ENCODE measurements at places on chromosomes 3 and 15. TPM values are rescaled to one million over a fixed set of nuclear protein-coding genes. Genes with fewer than 3 reads are reported as not detected.

DNA sequence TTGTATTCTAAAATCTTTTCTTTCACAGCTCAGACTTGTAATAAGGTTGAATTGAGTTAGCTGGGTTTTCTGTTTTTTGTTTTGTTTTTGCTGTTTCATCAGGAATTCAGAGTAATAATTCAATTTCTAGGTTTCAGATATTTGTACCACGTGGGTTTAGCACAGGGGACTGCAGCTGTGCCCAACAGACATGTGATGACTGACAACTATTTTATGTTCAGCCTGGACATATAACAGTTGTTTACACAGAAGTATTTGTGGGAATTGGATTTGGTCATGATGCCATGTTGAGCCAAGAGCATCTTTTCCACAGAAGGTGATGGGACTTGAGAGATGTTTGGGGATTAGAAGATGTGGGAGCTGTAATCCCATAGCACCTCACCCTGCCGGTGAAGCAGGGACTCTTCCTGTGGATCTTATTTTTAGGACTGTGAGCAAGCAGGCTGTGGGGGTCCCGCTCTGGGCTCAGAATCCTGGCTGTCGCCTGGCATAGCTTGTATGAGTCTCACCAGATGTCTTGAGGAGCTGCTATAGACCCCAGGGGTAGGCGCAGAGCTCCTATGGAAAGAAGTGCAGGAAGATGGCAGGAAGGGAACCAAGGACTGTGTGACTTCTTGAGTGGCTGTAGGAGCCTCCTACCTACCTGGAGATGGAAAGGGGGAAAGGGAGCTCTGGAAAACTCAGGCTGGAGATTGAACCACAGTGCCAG lies 23.7 kb downstream of the PXYLP1 start:
- H3K4me3 ChIP-seq = no peak overlapping the region
- no peak for DNase-seq
- peaks cover 2% of the 10 kb centered on the region for H3K36me3 ChIP-seq
- H3K4me1 ChIP-seq = peaks cover 4% of the 10 kb centered on the region
- H3K27ac ChIP-seq = no peak overlapping the region
- no peaks in the 10 kb centered on the region for H3K27me3 ChIP-seq

OXSR1 gene
- 27.9 TPM for total RNA-seq

MCTP2 gene
- total RNA-seq = 0.38 TPM

GRCh38 chr3:44659434-44659833 lies 10.9 kb downstream of the ZNF35 start:
- peaks cover 7% of the 10 kb centered on the region for H3K36me3 ChIP-seq
- H3K4me1 ChIP-seq = no peaks in the 10 kb centered on the region
- no peak overlapping the region for H3K4me3 ChIP-seq
- DNase-seq = no peak
- H3K27ac ChIP-seq = no peak overlapping the region

- peaks cover 2% of the 10 kb centered on the region for H3K4me1 ChIP-seq
- no peak overlapping the region for H3K27ac ChIP-seq
- no peaks in the 10 kb centered on the region for H3K27me3 ChIP-seq
- no peaks in the 10 kb centered on the region for H3K36me3 ChIP-seq
- no peak overlapping the region for H3K4me3 ChIP-seq
These were observed 8.3 kb downstream of the ITGA11 start for GRCh38 chr15:68423359-68424296.

SLC12A6 gene
- 22.9 TPM for total RNA-seq

GXYLT2 gene
- 19.4 TPM for total RNA-seq

CIP2A gene
- 2.1 TPM for total RNA-seq

ARID3B gene
- 1.2 TPM for total RNA-seq

- H3K4me3 ChIP-seq = no peak overlapping the region
- H3K4me1 ChIP-seq = peaks cover 7% of the 10 kb centered on the region
- no peaks in the 10 kb centered on the region for H3K36me3 ChIP-seq
- H3K27me3 ChIP-seq = no peaks in the 10 kb centered on the region
- DNase-seq = no peak
These were observed 155.5 kb upstream of the TMC3 start for GRCh38 chr15:81529481-81529880.

- peak; percentile 36 for DNase-seq
- H3K4me3 ChIP-seq = peak overlapping the region; percentile 5
- H3K27me3 ChIP-seq = no peaks in the 10 kb centered on the region
- no peaks in the 10 kb centered on the region for H3K36me3 ChIP-seq
- peaks cover 14% of the 10 kb centered on the region for H3K4me1 ChIP-seq
- peak overlapping the region; percentile 15 for H3K27ac ChIP-seq
These were observed 61.8 kb downstream of the SLC9A9 start for GRCh38 chr3:143786219-143787191.

GRCh38 chr3:34279901-34280300 lies 481.5 kb downstream of the PDCD6IP start:
- H3K36me3 ChIP-seq = no peaks in the 10 kb centered on the region
- no peaks in the 10 kb centered on the region for H3K4me1 ChIP-seq
- DNase-seq = no peak

DNA sequence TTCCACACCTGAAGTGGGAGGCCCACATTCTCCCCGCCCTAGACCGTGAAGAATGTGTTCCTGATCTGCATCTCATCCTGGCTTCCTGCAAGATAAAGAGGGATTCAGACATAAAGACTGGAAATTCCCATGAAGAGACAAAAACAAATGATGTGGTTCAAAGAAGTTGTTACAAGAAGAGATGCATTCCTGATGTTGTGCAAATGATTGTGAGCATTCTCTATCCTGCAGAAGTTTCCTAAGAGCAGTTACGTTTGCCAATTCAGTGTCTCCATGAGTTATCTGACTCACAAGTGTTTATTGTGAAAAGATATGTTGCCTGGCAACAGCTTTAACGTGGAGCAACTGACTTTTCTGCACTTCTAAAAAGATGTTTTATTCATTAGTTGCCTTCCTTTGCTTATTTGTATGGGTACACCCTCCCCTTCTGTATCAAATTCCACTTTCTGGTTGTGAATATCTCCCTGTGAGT lies 107.8 kb downstream of the ZIC4 start:
- H3K4me1 ChIP-seq = no peaks in the 10 kb centered on the region
- no peaks in the 10 kb centered on the region for H3K36me3 ChIP-seq
- no peak overlapping the region for H3K27ac ChIP-seq
- DNase-seq = no peak
- H3K27me3 ChIP-seq = no peaks in the 10 kb centered on the region
- no peak overlapping the region for H3K4me3 ChIP-seq

TICRR gene
- total RNA-seq = 0.93 TPM

- no peaks in the 10 kb centered on the region for H3K36me3 ChIP-seq
- H3K27ac ChIP-seq = no peak overlapping the region
- no peaks in the 10 kb centered on the region for H3K27me3 ChIP-seq
- no peaks in the 10 kb centered on the region for H3K4me1 ChIP-seq
- DNase-seq = no peak
- H3K4me3 ChIP-seq = no peak overlapping the region
These were observed 125.7 kb downstream of the FBLN2 start for GRCh38 chr3:13674538-13675185.

CD80 gene
- not detected for total RNA-seq

DNA sequence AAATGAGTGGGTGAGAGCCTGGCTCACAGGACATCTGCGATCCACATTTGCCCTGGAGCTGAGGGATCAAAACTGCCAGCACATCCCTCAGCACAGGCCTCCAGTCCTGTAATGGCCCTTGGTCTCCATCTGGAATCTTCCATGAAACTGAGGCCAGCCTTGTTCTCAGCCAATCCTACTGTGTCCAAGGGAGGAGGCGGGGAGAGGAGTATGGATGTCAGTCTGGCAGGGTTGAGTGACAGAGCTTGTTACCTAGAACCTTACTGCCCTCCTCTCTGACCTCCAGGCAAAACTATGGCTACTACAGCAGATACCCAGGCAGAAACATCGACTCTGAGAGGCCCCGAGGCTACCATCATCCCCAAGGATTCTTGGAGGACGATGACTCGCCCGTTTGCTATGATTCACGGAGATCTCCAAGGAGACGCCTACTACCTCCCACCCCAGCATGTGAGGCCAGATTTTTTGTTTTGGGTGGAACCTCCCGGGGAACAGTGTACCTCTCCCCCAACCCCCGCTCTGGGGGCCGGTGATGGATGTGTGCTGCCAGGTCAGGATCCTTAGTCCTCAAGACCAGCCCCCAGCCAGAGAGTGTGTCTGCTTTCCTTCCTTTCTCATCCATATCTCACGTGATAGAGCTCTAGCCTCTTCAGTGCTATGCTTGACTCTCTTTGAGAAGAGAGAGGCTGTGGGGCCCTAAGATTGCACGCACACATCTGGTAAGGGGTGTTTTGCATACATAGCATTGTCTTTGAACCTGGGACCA lies 41.3 kb downstream of the CHDH start:
- H3K27me3 ChIP-seq = no peaks in the 10 kb centered on the region
- H3K36me3 ChIP-seq = no peaks in the 10 kb centered on the region
- no peak overlapping the region for H3K4me3 ChIP-seq

DNA sequence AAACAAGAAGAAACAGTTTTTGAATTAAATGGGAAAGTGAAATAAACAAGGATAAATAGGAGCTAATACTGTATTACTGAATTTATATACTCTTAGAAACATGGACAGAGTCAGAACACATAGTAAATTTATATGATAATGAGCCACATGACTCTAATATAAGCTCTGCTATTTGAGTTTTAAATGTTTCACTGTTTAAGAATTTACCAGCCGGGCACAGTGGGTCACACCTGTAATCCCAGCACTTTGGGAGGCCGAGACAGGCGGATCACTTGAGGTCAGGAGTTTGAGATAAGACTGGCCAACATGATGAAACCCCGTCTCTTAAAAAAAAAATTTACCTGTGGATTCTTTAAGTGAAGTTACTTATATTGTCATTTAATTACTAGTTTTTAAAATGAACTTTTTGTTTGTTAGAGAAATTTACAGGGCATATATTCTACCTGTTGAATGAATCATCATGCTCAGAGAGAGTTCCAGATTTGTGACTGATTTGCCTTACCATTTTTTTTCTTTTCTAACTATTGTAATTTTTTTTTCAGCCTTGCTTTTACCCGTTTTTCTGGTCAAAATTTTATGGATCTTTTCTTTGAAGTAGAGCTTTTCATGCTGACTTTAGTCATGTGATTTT lies 125.7 kb downstream of the TCF12 start:
- no peak for DNase-seq
- H3K36me3 ChIP-seq = no peaks in the 10 kb centered on the region
- H3K4me1 ChIP-seq = peaks cover 2% of the 10 kb centered on the region
- H3K27ac ChIP-seq = no peak overlapping the region

DNA sequence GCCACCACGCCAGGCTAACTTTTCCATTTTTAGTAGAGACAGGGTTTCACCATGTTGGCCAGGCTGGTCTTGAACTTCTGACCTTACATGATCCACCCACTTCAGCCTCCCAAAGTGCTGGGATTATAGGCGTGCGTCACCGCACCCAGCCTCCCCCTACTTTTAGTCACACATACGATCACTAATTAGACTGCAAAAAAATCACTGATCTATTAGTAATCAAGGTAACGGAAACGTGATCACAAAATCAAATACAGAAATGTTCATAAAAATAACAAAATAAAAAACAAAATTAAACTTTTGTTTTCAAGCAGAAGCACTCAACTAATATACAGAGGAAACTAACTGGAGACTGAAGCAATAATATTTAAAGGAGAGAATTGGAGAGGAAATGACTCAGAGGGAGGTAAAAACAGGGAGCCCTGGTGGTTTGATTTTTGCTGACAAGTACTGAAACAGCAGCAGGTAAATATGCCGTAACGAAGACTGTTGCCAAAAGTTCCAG lies 4.6 kb downstream of the WDR53 start:
- H3K4me3 ChIP-seq = no peak overlapping the region
- no peaks in the 10 kb centered on the region for H3K36me3 ChIP-seq

DAPK2 gene
- total RNA-seq = 24.3 TPM

- no peaks in the 10 kb centered on the region for H3K36me3 ChIP-seq
- H3K4me1 ChIP-seq = peaks cover 17% of the 10 kb centered on the region
- no peak overlapping the region for H3K4me3 ChIP-seq
- no peak overlapping the region for H3K27ac ChIP-seq
- DNase-seq = no peak
These were observed 138.9 kb upstream of the FRMD4B start for GRCh38 chr3:69524816-69525215.

LAMB2 gene
- total RNA-seq = 740 TPM

SLC28A1 gene
- total RNA-seq = 0.27 TPM

IFT80 gene
- 15.0 TPM for total RNA-seq

WDR5B gene
- total RNA-seq = 2.1 TPM

- no peak overlapping the region for H3K4me3 ChIP-seq
- H3K27me3 ChIP-seq = no peaks in the 10 kb centered on the region
- H3K36me3 ChIP-seq = no peaks in the 10 kb centered on the region
- no peak for DNase-seq
- H3K27ac ChIP-seq = no peak overlapping the region
These were observed 76.5 kb downstream of the TFDP2 start for GRCh38 chr3:142072816-142073215.

DNA sequence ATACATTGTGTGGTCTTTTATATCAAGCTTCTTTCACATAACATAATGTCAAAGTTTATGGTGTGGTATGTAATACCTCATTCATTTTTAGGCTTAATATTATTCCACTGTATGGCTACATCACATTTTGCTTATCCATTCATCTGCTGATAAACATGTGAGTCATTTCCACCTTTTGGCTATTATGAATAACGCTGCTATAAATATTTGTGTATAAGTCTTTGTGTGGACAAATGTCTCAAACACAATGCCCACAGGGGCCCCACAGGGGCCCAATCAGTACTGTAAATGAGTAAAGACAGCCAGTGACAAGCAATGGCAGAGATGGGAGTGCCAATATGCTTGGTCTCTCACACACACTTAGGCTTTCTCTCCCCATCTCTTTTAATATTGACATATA lies 54.2 kb downstream of the PIK3R4 start:
- no peaks in the 10 kb centered on the region for H3K4me1 ChIP-seq
- H3K27me3 ChIP-seq = no peaks in the 10 kb centered on the region
- H3K36me3 ChIP-seq = no peaks in the 10 kb centered on the region

- H3K4me1 ChIP-seq = peaks cover 31% of the 10 kb centered on the region
- no peaks in the 10 kb centered on the region for H3K27me3 ChIP-seq
- H3K4me3 ChIP-seq = no peak overlapping the region
- DNase-seq = no peak
These were observed 1.1 kb upstream of the GYG1 start for GRCh38 chr3:148990236-148990635.

IMPG2 gene
- 0.19 TPM for total RNA-seq

DNA sequence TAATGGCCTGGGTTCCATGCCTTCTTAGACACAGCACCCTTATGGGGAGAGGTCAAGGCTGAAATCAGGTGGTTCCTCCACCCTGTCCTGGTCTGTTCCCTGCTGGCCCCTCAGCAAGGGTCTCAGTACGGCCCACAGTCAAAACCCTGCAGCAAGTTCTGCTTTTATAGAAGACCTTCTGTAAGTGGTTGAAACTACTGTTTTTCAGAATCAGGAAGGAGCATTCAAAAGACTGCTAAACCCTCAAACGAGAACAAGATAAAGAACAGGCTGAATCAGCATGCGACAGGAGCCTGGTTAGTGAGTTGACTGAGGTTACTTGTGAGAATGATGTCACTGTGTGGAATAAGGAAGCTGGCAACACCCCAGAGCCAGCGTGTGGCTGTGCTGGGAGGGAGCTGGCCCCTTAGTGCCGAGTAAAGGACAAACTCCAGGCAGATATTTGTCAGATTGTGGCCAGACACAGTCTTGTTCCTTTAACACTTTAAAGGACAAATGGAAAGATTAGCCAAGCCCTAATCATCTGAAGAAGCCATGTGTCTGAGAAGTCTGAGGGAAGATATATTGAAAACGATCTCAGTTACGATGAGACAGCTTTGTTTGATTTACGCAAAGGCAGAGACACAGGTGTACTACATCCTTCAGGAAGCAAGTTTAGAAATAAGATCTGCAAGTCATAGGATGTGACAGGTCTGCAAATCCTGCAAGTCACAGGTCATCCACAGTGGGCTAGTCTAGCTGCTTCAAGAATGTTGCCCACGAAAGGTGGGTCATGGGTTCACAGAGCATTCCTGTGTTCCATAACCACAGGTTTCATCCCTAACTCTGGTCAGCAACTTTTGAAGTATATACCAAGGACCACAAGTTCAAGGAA lies 54.0 kb downstream of the B3GNT5 start:
- no peak overlapping the region for H3K4me3 ChIP-seq
- H3K27ac ChIP-seq = no peak overlapping the region
- H3K36me3 ChIP-seq = no peaks in the 10 kb centered on the region
- DNase-seq = peak; percentile 62
